Upper lobe of left lung (tissue), 6 donors: ENCODE measurements at places on chromosomes 3 and 15. TPM values are rescaled to one million over a fixed set of nuclear protein-coding genes. Genes with fewer than 3 reads are reported as not detected.

DNA sequence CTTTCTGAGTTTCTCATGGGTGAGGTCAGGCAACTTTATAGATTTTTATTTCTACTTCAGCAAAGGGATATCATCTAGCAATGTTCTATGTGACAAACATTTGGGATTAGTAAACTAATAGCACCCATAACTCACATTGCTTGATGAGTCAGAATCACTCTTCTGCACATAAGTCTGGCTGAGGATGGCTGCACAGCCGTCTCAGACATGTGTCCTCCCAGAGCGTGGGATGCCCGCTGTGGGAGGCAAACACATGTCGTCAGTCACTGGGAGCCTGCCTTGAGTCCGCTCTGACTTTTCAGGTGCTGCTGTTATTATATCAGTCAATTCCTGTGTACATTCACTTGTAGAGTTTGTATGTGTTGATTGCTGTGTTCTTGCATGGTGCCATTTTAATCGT, 230.7 kb upstream of the TRIM42 start:
- no peak for DNase-seq

GRCh38 chr3:97579365-97579764, 185.2 kb upstream of the ARL6 start:
- no peak for DNase-seq

GRCh38 chr3:24100696-24101402, 155.8 kb downstream of the NR1D2 start:
- no peak for DNase-seq

DNA sequence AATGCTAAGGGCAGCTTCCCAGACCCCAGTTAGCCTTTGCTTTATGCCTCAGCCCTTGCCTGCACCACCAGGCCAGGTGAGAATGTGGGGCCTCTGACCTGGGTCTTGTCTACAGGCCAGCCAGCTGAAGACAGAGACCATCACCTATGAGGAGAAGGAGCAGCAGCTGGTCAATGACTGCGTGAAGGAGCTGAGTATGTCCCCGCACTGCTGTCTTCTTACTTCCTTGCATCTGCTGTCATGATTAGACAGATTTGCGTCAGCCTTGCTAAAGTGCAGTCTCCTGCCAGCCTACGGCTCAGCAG, 74.6 kb downstream of the CCK start:
- no peak for DNase-seq

DNA sequence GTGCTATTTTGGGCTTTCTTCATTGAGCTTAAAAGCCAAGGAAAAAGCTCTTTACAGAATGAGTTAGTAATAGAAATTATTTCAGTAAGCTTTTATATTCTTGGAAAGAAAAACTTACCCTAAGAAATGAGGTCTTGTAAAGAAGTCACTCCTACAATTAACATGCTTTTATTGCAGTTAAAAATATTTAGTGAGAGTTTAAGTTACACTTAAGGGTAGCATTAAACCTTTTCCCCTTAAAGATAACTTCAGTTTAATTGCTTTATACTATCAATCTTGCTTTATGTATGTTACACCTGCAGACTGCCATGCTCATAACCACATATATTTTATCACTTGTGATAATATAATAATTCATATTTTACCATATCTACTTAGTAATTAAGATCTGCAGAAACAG, 426.2 kb downstream of the PLCL2 start:
- no peak for DNase-seq

DNA sequence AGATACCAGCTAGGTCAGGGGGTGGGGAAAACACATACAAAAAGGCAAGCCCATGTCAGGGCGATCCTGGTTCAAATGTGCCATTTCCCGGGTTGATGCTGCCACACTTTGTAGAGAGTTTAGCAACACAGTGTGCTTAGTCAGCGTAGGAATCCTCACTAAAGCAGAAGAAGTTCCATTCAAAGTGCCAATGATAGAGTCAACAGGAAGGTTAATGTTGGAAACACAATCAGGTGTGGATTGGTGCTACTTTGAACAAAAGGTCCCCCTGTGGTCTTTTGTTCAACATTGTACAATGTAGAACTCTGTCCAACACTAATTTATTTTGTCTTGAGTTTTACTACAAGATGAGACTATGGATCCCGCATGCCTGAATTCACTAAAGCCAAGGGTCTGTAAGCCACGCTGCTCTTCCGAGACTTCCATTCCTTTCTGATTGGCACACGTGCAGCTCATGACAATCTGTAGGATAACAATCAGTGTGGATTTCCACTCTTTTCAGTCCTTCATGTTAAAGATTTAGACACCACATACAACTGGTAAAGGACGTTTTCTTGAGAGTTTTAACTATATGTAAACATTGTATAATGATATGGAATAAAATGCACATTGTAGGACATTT, 28.9 kb downstream of the TPM1 start:
- no peak for DNase-seq

DNA sequence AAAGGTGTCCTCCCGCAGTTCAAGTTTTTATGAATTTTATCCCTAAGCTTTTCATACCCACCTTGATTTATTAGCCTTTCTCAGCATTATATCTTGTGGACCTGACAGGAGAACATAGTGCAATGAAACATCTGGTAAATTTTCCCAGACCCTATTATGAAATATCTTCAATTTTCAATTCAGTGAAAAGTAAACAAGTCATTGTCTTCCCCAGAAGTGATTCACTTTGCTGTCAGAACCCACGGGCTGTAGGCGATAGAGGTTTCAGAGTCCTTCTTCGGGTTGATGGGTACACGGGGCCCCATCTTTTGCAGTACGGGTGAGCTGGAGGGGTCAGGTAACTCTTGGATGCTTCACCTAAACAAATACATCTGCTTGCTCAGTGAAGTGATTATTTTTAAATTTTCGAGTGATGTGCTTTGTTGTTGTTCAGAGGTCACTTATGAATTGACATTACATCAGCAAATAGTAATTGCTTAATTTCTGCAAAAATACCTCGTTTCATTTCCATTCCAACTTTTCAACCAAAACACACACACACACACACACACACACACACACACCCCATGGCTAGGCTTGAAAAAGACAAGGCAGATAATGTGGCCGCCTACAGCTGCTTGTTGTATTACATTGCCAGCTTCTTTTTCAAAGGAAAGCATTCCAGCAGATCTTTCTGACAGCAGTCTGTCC, 102.9 kb downstream of the SEMA6D start:
- DNase-seq, result no peak

- no peak for DNase-seq
These were observed 15.0 kb upstream of the FBLN2 start for GRCh38 chr3:13533885-13534301.

Gene TRIM71
- total RNA-seq, result 2.6 TPM

Gene PRR20G
- total RNA-seq, result not detected

Gene FAM3D
- total RNA-seq, result 7.1 TPM

Gene TTLL13
- total RNA-seq, result not detected

Gene SLC24A5
- not detected for total RNA-seq
